ENCODE measurements at places on chromosomes 3 and 15.

DNA sequence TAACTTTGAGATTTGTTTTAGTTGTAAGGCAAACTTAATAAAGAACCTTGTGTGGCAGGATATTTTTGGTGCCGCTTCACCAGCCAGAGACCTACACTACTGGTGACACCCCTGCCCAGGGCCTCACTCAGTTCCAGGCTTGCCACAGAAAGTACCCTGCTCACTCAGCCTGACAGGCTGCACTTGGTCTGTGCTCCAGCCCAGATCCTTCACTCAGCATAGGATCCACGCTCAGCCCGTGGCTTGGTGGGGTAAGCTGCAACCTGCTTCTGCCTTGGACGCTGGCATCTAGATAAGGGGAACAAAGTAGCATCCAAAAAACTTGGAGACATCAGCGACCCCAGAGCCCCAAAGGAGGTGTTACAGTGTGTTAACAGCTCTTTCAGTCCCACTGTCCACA, 825.5 kb downstream of the EPHA3 start:
- no peak for DNase-seq

DNA sequence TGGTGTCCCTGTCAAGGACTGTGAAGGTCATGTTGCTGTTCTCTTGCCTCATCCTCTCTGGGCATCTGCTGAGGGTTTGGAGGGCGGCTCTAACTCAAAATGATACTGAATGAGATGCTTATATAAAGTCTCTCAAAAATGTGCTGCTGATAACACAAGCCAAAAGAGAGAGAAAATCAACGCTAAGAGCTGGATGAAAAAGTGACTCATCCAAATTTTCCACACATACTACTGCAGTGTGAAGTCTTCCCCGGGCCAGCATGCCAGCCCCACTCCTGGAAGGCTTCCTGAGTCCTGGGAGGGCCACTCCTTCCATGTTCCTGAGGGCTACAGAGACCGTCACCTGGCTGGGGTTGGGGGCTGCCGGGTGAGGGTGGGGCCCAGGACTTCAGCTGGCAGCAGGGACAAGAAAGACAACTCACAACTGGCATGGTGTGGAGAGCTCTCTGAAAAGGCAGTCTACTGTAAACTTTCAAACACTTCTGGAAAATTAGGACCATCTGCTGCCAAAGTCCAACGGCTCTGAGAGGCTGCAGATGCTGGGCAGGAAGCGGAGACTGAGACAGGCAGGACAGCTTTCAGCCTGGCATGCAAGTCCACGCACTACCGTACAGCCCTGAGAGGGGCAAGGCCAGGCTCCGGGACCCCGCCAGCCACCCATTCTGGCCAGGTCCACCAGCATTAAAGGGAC, 200.3 kb downstream of the ADAMTS17 start:
- no peak for DNase-seq

- DNase-seq = peak; percentile 14
These were observed 50.3 kb downstream of the SHQ1 start for GRCh38 chr3:72797773-72798543.

DNA sequence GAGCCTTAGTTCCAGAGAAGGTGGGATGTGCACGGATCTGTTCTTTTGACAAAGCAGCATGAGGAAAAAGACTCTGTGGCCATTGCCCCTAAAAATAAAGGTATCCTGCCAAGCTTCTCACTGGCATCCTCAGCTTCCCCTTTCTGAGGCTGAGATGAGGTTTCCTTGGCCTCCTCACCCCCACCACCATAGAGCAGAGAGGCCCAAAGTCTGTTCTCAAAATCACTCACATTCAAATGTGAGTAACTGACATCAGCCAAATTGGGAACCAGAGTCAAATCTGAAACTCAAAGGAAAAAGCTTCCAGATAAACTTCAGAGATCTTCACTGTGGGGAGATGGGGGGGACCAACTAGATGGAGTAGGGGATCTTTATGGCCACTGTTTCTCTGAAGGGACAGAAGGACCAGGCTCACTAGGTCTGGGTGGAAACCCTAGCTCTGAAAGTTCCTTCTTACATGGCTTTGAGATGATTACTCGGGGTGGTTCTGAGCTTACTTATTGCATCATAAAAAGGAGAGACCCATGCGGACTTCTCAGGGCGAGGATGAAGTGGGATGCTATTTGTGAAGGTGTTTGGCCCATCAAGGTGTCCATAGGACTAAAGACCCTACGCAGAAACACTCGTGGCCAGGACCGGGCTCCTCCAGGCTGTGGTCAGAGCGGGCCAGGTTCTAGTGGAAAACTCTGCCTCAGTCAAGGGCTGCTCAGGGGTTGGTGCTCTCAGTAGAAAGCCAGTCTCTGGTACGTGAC, 61.5 kb upstream of the MEF2A start:
- DNase-seq = no peak

DNA sequence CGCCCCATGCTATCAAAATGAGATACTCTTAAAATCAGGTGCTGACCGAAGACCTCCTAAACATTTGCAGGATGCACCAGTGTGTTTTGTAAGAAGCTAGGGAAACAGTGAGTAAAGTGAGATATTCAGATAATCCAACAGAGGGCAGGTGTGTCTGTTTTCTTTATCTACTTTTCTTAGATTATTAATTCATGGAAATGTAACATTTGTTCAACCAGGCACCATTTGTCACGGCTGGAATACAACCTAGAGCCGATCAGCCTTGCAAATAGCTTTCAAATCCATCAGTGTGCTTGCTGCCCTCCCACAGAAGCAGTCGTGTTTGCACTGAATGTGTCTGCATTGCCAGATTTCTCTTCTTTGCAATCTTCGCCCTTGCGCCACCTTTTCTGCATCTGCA, 201.9 kb upstream of the CHRM5 start:
- no peak for DNase-seq

- no peak for DNase-seq
These were observed 78.6 kb downstream of the PTPRG start for GRCh38 chr3:61639991-61640390.

- no peak for DNase-seq
These were observed 94.1 kb downstream of the HMG20A start for GRCh38 chr15:77514641-77515402.

- DNase-seq = no peak
These were observed 242.5 kb downstream of the FAM43A start for GRCh38 chr3:194928227-194928626.

DNA sequence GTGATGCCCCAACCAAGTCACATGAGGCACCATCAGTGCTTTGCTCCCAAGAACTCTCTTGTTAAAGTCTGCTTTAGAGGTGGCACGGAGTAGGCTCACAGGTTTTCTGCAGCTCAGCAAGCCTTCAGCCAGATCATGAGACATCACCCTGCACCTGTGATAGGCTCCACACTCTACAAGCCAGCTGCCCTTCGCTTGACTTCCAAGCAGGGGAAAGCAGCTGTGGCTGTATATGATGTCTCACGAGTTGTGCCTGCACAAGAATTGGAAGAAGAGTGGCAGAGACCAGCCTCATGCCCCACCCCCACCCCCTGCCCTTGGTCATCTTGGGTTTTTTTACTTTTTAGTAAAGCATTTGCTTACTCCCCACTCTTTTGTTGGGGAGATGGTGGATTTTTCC, 22.5 kb downstream of the MRPS11 start:
- DNase-seq = no peak

- no peak for DNase-seq
These were observed 595.8 kb downstream of the NLGN1 start for GRCh38 chr3:173993299-173993698.

DNA sequence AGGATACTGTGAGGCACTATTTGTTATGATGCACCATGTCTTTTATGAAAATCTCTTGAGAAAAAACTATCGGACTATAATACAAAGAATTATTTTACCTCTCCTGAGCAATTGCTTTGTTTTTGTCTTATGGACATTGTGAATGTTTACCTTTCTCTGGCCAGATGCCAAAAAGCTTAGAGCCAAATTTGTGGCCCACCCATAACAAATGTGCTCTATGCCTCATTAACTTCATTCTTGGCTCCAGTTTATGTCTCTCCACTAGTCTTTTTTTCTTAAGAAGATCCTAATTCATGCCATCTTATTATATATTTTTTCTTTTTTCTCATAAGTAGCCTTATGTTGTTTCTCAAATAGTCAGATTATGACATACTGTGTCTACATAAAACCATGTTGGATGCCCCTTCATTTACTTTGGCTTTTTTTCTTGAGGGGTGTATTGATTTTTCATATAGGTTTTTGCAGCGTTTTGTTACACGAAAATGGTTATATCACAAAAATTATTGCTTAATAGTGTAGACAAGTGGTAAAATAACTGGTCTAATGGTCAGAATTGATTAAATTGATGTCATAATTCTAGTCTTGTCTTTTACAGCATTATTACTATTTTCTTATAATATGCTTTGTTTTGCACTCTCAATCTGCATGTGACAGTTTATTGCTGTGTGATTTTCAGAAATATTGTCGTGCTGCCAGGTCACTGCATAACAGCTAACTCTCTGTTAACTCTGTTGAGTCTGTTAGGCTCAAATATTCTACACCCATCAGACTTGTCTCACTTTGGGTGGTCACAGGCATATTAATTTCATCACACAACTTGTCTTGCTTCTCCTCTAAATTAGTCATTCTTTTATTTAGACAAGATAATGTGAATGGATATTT, 18.2 kb downstream of the SENP8 start:
- no peak for DNase-seq

DNA sequence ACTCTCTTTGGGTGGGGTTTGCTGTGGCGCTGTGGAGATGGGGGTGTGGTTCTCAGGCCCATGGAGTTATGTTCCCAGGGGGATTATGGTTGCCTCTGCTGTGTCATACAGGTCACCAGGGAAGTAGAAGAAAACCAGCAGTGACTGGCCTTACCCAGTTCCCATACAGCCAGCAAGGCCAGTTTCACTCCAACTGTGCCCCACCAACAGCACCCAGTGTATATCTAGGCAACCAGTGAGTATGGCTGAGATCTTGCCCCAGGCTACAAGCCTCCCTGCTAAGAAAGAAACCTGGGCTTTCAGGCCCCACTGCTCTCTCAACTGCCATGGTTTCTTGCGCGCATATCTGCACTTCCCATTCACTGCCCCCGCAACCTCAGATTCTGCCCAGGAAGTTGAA, 31.4 kb upstream of the RARB start:
- DNase-seq = no peak

DNA sequence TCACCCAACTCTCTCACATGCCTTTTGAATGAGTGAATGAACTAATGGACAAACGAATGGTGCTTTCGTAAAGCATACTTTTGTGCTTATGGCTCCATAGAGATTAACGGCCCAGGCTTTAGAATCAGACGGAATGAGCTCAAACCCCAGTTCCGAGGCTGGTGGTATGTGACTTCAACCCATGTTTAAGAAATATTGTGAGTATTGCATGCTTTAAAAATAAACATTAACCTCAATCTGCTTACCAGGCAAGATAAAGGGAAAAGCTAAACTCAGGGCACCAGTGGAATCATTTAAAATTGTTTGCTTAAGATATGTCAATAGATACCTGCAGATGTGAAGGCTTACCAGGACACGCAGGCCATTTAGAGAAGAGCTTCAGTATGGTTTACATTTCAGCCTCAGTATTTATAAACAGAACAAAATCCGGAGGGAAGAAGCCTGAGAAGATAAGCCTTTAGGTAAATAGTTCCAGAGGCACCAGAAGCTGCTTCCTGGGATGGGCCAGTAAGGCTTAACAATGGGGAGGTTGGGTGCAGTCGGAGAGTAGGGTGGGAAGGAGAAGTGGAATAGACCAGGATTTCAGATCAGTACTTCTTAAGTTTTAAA, 186.4 kb downstream of the ADAMTS9 start:
- no peak for DNase-seq

DNA sequence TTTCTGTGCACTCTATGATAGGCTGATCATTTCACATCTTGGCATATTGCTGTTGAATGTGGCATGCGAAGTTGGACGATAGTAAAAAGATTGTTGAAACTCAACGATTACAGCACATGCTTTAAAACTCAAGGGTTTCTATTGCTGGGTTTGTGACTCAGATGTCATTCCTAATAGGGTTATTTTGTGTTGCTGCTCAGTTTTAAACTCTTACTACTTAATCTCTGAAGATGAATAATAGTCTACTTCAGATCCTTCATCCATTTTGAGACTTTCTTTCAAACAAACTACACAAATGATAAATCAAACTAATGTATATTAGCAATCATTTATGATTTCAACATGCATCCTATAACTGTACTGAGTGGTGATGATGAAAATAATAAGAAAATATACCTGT, 71.3 kb upstream of the MBNL1 start:
- no peak for DNase-seq

DNA sequence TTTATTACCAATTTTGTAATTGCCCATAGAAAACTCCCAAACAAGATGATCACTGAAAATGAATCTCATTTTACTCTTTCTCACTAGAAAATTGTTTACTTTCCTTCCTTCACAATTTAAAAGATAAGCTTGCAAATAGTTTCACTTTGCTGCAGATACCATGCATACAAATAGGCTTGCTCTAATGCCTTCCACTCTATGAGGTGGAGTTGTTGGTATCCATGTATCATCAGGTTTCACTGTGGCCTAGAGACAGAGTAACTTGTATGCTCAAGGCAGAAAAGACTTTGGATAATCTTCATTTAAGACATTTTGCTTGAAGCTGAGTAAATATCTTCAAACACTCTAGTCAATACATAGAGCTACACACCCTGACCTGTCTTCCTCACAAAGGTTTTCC, 60.8 kb downstream of the RYK start:
- DNase-seq = no peak

DNA sequence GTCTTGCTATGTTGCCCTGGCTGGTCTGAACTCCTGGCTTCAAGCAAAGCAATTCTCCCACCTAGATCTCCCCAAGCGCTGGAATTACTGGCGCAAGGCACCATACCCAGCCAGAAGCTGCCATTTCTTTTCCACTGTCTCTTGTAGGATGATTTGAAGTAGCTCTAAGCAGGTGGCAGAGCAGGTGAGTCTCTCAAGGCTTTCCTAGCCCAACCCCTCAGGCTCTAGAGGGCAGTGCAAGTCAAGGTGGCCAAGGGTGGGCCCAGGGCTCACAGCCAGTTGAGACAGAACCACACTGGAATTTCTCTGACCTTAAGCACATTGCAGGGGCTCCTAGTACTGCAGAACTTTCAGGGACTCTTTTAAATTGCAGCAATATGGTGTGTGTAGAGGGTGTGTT, 15.6 kb upstream of the DAG1 start:
- DNase-seq = no peak

GRCh38 chr3:48208076-48208475, 15.2 kb upstream of the CAMP start:
- no peak for DNase-seq

DNA sequence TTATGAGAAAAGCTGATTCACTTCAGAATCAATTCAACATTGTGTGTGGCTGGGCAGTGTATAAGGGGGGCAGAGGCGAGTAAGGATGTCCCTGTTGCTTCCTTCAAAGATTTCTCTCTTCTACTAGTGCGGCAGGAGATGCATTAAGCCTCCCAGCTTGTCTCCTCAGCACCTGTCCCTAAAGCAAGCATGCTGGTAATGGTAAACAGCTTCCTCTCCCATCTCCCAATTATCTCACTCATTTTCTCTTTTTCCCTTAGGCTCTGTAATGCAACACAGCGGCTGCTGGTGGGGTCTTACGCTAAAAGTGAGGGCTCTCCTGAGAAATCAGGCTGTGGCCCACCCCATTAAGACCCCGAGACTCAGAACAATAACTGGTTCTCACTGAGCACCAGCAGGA, 306.4 kb upstream of the ROPN1 start:
- DNase-seq = no peak

GRCh38 chr15:81311752-81312464, 12.0 kb downstream of the STARD5 start:
- no peak for DNase-seq

GRCh38 chr3:113166719-113167492, 44.5 kb upstream of the BOC start:
- peak; percentile 76 for DNase-seq

Data from NCI-H1436 treated with DMSO at 0.1 percent for 48 hours (cell line).